Activated T-helper 9 cell treated with anti-CD3 and anti-CD28 coated beads, Interleukin-2, amount 50 U/mL, for 16 hours (primary cell): ENCODE measurements at places on chromosomes 6 and 20.

DNA sequence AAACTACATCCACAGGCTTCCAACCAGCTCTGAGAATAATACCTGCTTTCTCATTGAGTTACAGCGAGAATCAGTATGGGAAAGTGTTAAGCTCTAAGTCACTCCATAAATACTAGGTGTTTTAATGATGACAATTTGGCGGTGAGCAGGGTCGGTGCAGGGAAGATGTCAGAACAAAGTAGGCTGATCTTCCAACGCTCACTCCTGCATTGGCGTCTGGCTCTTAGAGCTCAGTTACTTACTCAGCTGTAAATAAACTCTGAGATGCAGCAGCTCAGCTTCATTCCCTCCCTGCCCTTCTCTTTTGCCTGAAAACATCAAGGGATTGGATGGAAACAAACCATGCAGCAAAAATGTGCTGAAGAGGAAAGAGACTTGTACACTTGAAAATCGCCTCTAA, 102.5 kb upstream of the SPACA1 start:
- DNase-seq, result no peak

DNA sequence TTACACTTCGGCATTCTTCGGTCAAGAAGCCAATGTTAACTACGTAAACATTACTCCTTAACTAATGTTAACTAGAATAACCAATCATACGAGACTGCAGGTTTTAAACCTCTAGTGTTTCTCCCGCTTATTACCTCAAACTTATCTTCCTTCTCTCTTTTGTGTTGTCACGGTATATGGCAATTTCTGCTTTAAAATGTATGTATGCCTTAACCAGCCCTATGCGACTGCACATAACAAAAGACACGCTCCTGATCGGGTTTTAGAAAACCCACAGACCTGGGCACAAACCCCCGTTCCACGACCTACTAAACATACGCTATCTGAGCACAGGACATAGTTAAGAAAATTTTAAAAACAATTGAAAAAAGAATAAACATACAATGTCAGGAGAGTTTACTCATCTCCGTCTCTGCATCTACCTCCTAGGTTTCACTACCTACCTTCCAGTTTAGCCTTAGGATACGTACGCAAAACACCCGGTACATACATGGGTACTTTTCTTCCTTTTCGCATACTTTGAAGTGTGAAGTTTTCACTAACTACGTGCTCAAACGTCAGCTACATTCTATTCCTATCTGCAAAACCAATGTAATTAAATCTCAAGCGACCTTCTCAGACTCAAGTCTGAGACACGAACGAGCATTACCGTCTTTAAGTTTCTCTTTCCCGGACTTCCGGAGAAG, 1.1 kb downstream of the CD164 start:
- DNase-seq, result no peak

DNA sequence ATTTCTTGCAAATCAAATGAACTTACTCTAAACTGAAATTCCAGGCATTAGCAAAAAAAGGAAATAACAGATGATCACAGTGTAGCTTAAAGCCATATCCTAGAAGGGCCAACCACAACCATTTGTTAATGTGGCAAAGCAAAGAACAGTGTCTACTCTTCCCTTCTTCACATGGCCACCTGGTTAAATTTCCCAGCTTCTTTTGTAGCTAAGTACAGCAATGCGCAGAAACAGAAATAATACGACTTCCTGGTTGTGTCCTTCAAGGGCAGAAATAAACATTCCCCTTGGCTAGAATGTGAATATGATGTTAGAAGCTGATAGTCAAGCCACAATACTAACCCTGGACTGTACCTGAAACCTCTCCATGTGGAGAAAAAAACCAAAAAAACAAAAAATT, 9.6 kb downstream of the SNX3 start:
- no peak for DNase-seq

- no peak for DNase-seq
Observed at GRCh38 chr20:4702562-4703280, 19.0 kb upstream of the PRND start.

DNA sequence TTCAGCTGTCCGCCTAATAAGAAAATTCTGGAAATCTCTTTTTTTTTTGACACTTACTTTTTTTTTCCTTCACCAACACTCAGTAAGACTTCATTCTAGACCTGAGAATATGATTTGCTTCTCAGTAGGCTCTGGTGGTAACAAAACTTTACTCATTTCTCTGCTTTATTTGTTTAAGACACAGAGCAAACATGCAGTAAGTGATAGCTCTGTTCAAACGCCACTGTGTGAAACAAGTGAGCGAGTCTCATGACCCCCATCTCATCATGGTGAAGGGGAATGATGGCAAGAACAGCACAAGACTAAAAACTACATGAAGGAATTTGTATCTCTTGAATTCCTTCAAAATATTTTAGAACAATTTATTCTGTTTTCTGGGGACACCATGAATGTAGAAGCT, 541.6 kb upstream of the POU3F2 start:
- no peak for DNase-seq

DNA sequence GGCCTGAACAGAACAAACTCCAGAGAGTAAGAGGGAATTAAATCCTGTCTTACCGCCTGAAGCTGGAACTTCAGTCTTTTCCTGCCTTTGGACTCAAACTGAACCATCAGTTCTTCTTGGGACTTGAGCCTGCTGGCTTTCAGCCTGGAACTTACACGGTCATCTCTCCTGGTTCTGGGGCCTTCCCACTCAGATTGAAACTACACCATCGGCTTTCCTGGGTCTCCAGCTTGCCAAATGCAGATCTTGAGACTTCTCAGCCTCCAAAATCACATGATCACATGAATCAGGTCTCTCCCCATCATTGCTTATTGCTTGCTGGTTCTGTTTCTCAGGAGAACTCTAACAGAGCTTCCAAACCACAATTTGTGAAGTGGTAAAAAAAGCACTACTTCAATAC, 276.3 kb downstream of the KIF16B start:
- no peak for DNase-seq

DNA sequence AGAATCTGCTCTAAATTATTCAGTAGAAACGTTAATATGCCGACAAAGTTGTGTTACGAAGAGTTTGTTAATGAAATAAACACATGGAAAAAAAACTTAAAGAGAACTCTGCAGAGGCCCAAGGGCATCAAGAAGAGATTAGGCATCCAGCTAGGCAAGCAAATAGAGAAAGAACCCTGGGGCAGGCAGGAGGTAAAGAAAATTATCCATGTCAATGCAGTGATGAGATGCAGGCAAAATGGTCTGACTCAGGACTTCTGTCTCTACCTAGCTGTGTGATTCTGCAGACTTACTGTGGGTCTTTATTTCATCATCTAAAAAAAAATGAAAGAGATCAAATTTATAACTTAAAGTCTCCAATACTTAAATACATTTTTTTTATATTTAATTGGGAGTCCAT, 448.0 kb downstream of the HAO1 start:
- DNase-seq, result no peak

- DNase-seq, result no peak
Observed at GRCh38 chr6:33428224-33428965, 8.5 kb downstream of the SYNGAP1 start.

DNA sequence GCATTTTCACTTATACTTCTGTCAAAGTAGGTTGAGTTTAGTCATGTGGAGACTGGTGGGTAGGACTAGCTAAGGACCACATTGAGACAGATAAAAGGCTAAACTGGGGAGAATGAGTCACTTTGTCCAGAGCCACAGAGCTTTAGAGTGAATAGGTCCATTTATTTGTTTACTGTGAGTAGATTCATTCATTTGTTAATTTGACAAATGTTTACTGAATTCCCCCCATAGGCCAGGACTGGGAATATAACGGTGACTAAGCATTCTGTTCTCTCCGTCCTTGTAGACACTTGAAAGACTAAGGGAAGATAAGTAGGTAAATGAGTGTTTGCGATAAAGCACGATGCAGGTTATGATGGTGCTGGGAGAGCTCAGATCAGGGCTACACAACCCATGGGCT, 699.7 kb upstream of the ID4 start:
- DNase-seq, result no peak

DNA sequence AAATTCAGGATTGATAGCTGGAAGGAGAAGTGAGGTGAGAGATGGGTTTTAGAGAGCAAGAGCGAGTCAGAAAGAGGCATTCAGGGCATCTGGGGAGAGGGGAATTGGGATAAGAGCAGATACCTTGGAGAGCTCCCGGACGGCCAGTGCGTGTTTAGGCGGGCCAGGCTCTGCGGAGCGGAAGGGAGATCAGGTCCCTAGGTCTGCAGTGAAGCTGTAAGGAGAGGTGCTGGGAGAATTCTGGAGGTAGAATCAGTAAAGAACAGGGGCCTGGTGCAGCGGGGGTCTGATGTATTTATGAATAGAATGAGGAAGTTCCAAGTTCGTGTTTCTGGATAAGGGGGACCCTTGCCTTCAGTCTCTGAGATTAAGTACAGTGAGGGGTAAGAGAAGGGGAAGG, 47.4 kb upstream of the FAM83D start:
- DNase-seq, result no peak

DNA sequence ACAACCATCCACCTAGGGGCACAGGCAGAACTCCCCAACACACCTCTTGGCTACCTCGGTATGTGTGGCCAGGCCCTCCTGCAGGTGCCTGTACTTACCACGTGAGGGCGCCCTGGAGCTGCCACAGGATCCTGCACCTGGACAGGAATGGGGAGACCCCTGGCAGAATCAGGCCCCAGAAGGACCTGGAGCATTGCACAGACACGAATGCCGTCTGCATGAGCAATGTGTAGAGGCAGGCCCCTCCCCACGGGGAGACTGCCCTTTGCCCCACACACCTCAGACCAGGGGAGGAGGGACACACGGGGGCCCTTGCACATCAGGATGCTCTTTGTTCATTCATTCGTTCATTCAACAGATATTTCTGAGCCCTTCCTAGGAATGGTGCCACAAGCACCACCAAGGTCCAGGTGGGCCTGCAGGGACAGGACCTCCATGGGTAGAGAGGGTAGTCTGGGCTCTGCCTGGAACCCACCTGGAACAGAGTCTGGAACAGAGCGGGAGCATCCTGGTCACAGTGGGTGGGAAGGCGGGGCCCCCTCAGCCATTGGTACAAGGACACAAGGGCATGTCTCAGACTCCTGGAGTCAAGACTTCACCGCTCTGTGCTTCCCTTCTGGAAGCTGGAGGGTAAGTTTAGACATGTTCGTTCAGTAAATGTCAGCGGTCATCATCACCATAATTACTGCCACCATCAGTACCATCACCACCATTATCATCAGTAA, 32.3 kb downstream of the YTHDF1 start:
- DNase-seq, result no peak

DNA sequence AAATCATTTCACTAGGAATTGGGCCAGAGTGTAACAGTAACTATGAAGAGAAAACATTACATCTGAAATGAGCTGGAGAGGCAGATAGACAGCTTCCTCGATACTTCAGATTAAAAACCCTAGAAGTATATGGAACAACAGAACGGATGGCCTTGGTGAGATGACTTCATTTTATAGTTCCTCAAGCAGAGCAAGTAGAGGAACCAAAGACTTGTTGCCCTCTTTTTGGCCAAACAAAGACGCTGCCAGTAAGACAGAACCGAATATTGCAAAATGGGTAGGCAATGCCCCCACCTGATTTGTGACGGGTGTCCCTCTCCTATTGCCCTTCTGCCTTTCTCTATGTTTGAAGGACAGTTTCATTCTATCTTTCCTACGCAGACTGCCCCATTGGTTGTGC, 53.5 kb downstream of the AGPAT4 start:
- no peak for DNase-seq

DNA sequence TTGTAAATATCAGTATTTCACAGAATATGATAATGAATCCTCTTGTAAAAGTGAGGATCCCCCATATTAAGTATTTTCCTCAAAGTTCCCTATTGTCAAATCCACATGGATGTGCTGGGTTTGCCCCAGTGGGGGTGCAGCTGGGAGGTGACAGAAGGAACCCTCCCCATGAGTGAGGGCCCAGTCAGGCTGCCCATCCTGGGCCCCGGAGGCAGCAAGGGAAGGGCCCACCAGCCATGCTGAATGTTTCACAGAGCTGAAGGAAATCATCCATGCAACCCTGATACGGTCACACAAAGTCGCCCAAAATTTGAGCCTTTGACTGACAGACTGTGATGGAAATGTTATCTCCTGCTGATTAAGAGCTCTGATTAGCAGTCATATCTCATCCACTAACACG, 39.7 kb downstream of the FRMD1 start:
- DNase-seq, result no peak

GRCh38 chr6:166036316-166037095, 131.1 kb downstream of the TBXT start:
- no peak for DNase-seq

DNA sequence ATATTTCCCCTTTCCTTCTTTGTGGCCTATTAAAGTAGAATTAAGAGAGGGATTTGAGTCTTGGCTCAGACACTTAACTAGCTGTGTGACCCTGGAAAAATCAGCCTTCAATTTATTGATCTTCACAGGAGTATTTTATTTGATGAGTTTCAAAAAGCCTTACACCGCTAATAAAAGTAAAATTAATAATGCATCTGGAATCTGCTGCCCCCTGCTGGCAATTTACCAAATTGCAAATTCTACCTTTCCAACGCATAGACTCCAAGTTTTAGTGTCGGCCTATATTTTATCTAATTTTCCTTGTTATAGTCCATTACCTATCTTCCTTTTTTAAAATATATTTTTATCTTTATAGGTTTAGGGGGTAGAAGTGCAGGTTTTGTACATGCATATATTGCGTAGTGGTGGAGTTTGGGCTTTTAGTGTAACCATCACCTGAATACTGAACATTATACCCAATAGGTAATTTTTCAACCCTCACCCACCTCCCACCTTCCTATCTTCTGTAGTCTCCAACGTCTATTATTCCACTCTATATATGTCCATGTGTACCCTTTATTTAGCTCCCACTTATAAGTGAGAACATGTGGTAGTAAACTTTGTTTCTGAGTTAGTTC, 46.3 kb downstream of the GOPC start:
- DNase-seq, result peak; percentile 30

DNA sequence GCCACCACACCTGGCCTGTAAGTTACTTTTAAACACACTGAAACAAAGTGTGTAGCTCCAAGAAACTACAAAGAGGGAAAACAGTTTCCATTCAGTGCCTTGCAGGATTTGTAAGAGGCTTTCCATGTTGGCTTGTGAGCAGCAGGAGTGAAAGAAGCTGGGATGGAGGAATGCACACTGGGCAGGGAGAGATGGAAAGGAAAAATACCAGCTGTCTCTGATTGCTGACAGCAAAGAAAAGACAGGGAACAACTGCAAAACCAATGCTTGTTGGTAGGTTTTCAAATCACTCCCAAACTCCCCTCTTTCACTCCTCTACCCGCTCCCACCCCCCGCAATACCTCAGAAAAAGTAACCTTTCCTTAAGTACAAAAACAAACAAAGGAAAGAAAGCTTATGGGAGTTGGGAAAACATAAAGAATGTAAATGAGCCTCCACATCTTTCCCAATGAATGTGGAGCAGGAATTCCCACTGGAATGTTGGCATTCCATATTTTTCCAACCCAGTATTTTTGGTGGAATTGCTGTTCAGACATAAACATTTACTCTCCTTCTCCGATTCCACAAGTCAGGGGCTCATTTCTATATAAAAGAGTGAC, 166.1 kb downstream of the THBS2 start:
- DNase-seq, result no peak

GRCh38 chr6:42093582-42094329, 43.4 kb downstream of the TAF8 start:
- no peak for DNase-seq
